Body of pancreas (tissue), 4 donors: ENCODE measurements at places on chromosomes 2 and 18. TPM values are rescaled to one million over a fixed set of nuclear protein-coding genes. Genes with fewer than 3 reads are reported as not detected.

LOXHD1 gene
- total RNA-seq: 0.26 TPM

TRAPPC12 gene
- 43.1 TPM for total RNA-seq

KCTD18 gene
- total RNA-seq: 10.5 TPM

GLI2 gene
- total RNA-seq: 1.0 TPM

UGT1A4 gene
- total RNA-seq: not detected

ABCA12 gene
- not detected for total RNA-seq

ONECUT2 gene
- total RNA-seq: 2.6 TPM

ERFE gene
- 0.66 TPM for total RNA-seq

GRB14 gene
- 22.7 TPM for total RNA-seq

SLC8A1 gene
- total RNA-seq: 0.66 TPM

C2orf80 gene
- not detected for total RNA-seq

ACVR1 gene
- total RNA-seq: 14.0 TPM

ANKRD30BL gene
- total RNA-seq: not detected

TWSG1 gene
- total RNA-seq: 11.4 TPM

CCBE1 gene
- 0.99 TPM for total RNA-seq

DPP10 gene
- total RNA-seq: 3.1 TPM

GRCh38 chr2:53505826-53506225 lies 261.8 kb upstream of the CHAC2 start:
- DNase-seq: no peak

GRCh38 chr2:237497838-237498186 lies 10.8 kb downstream of the MLPH start:
- peak; percentile 59 for DNase-seq

GRCh38 chr2:179455172-179455524 lies 190.5 kb upstream of the SESTD1 start:
- DNase-seq: no peak

- no peak for DNase-seq
Measured at GRCh38 chr2:231413921-231414476, 18.5 kb downstream of the B3GNT7 start.

- no peak for DNase-seq
Measured at GRCh38 chr2:153373510-153374279, 104.9 kb downstream of the RPRM start.

- DNase-seq: peak; percentile 36
Measured at GRCh38 chr2:231611273-231612108, 18.8 kb downstream of the TEX44 start.

GRCh38 chr2:238699307-238700116 lies 148.4 kb upstream of the TWIST2 start:
- no peak for DNase-seq

GRCh38 chr2:10253596-10254372 lies 48.9 kb upstream of the HPCAL1 start:
- no peak for DNase-seq

DNA sequence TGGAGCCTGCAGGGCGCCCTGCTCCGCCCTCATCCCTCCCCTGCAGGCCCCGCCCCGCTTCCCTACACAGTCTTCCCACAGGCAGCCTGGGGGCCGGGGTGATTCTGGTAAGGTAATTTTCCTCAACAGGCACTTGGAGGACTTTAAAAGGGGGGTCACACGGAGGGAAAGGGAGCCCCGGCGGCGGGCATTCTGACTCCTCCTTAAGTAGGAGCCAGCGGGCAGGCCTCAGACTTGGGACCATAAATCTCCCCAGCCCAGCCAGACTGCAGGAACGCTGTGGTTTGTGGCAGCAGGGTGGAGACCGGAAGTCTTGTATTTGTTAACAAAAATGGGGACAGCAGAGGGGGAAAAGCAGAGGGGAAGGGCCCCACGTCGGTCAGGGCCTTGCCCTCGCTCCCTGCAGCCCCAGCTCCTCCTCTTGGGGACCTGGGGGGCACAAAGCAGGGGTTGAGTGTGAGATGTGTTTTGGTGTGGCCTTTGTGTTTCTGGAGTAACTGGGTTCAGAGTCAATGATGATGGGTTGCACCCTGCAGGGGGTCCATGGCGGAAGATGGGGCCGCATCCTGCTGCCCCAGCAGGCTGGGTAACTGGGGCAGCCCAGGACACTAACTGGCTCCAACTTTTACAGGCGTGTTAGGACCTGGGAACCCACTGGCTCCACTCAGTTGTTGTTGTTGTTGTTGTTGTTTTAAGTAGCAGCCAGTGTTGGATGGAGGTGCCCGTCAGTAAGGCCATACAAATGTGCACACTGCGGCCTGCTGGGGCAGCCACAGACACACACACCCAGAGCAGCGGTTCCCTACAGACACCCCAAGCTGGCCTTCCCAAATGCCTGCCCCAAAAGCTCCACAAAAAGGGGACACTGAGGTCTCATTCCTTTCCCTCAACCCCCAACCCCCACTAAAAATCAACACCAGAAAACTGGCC lies 27.7 kb downstream of the SMAD7 start:
- DNase-seq: peak; percentile 47

DNA sequence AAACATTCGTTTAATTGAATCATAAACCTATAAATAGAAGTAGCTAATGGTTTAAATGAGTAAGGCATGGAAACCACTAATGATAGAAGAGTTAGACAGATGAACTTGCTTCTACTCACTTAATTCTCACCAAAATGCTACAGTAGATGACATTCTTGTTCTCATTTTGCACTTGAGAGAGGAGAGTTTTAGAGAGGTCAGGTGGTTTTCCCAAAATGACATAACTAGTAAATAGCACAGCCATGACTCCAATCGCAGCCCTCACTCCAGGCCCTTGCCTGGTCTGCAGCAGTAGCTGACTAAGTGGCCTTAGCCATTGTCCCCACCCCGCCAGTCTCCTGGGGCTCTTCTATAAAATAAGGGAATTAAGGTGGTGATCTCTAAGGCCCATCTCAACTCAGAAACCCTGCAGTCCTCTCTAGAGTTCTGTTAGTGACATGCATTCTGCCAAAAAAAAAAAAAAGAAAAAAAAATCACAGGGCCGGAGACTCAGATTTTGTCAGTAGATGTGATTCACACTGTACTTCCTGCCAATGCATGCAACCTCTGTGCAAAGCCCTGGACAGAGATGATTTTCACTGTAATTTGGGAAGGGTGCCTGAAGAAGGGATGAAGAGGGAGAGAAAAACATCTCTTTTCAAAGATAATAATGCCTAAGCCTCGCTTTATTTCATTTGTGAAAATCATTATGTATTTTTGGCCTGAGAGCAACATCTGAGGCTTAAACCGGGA lies 221.8 kb downstream of the ANAPC1 start:
- DNase-seq: no peak

- no peak for DNase-seq
Measured at GRCh38 chr18:79275461-79275860, 120.3 kb upstream of the NFATC1 start.

GRCh38 chr2:207422380-207422779 lies 107.4 kb upstream of the CREB1 start:
- no peak for DNase-seq

DNA sequence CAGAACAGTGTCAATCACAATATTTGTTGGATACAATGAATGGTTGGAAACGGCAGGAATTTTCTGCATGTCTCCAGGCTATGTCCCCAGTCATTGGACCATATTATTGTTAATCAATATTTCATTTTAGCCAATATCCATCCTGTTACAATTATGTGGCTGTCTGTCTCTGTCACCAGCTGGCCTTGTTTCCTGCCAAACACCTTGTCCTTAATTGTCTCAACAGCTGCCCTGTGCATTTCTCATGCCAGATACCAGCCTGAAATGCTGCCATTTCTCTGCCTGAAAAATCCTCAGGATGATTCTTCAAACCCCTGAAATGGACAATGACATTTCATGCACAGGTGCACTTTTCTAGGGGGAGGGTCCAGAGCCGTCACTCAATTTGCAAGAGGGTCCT lies 170.6 kb downstream of the ALPK2 start:
- DNase-seq: no peak

DNA sequence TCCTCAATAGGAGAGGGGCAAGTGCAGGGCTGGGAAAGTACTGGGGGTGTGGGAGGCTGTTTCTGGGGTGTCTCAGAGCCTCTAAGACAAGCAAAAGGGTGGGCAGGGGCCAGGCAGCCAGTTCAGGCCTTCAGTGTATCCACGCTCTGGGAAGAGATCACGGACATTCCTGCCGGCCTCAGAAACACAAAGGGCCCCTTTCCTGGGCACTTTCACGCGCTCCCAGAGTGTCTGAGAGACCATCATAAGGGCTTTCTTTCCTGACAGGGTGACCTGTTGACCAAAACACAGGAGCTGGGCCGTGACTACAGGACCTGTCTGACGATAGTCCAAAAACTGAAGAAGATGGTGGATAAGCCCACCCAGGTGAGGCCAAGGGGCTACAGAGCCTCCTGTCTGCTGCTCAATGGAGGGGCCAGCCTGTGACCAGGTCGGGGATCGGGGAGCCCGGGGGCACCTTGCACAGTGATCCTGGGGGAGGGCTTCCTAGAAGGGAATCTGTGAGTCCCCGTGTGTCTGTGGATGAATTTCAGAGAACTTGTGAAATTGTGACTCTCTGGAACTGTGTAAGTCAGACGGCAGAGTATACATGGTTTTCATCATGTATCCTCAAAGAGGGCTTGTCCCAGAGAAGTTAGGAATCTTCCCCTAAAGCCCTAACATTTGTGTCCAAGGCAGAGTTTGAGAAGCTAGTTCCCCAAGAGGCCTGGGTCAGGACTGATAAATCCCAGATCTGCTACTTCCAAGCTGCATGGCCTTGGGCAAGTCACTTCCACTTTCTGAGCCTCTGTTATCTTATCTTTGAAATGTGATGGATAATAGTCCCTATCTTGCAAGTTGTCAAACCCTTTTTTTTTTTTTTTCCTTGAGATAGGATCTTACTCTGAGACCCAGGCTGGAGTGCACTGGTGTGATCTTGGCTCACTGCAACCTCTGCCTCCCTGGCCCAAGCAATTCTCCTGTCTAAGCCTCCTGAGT lies 1.8 kb downstream of the GNLY start:
- no peak for DNase-seq

DNA sequence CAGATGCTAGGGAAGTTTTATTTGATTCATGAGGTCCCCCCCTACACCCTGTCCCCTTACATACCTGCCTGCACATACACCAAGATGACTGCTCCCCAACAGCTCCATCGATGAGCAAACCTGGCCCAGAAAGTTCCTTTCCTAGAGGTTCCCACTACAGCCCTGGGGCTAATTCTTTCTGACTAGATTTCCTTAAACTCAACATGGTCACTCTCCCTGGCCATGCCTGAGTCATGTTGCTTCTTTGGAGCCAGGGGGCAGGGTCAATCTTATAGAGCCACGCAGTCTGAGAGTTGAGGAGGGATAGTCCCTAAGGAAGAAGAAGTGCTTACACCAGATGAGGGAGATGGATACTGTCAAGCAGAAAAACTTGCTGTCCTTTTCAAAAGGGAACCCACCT lies 67.7 kb upstream of the GLI2 start:
- DNase-seq: no peak

DNA sequence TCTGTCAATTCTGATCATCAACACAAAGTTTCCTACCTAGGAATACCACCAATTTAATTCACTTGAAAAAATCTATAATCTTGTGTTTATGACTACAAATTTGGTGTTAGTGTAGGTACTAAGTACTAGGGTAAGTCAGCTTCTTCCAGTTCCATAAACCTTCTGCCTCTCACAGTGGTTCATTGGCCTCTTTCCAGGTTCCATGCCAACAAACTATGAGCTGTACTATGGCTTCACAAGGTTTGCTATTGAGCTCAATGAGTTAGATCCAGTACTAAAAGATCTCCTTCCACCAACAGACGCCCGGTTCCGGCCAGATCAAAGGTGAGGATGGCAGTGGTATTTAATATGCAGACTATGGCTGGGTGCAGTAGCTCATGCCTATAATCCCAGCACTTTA lies 58.8 kb downstream of the PRKRA start:
- DNase-seq: no peak

GRCh38 chr18:2070631-2071030 lies 500.7 kb downstream of the METTL4 start:
- DNase-seq: peak; percentile 20

DNA sequence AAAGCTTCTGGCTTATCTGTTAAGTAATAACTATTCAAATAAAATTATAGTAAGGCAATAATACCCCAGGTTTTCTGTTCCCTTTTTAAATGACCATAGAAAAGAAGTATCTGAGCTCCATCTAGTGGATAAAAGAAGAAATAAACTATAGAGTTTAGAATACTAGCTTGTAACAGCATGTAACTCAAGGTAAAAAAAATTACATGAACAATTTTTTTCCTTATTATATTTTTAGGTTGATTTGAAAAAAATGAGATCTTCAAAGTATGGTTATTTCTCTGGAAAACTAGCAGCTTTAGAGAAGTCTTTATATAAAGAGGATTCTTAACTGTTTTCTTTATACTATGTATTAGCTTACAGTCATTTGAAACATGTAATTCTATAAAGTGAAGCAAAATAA lies 58.1 kb downstream of the NCKAP1 start:
- DNase-seq: no peak

- no peak for DNase-seq
Measured at GRCh38 chr18:74652392-74652988, 54.8 kb downstream of the ZNF407 start.

DNA sequence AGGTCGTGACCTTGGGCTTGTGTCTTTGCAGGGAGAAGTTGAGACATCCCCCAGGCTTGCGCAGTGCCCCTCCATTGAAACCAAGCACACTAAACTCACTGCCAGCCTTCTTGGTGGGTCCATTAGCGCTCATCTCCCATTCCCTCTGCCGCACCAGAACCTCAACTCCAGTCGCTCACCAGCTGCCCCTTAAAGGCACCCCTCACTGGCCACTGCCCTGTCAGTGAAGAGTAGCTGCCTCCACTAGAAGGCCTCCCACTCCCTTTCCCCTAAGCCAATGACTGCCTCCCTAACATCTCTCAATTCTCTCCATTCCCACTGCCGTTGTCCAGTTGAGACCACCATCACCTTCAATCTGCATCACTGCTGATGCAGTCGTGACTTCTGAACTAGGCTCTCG lies 114.8 kb upstream of the EPC2 start:
- DNase-seq: no peak

- DNase-seq: no peak
Measured at GRCh38 chr18:73663581-73663980, 484.1 kb downstream of the FBXO15 start.

GRCh38 chr2:163733301-163733938 lies 2.4 kb downstream of the FIGN start:
- peak; percentile 15 for DNase-seq

GRCh38 chr2:150256736-150257135 lies 230.7 kb downstream of the RND3 start:
- no peak for DNase-seq

DNA sequence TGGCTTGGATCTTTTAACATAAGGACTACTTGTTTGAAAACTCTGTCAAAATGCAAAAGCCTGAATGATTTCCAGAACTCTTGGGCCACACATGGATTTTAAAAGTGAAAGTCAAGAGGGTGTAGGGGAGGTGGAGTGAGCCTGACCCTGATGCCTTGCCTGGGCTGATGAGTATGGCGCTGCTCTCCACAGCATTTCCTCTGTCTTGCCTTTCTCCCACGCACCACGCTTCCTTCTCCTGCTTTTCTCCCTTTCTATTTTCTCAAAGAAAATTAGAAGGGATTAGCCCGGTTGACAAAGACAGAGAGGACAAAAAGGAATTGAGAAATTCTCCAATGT lies 207.0 kb upstream of the CCDC68 start:
- no peak for DNase-seq
